Cerebellar nuclear complex (tissue), 1 donor: ENCODE measurements at places on chromosomes 3 and 15.

GRCh38 chr15:40102897-40103858 is 5.5 kb downstream of the BMF start:
- peak; percentile 64 for DNase-seq

DNA sequence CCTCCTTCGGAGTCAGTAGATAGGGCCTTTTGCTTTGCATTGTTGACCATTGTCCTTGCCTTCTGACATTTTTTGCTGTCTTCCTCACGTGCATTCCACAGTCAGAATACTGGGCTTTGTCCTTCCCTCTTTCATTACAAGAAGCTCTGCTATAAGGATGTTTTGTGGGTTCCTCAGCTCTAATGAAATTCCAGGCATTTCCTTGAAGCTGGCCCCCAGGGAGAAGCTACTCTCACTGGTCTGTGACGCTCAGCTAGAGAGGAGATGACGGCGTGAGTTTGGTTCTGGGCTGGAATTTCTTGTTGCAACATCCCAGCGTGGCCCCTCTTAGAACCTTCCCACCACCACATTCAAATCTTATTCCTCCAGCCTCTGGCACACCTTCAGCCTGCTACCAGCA is 210.2 kb downstream of the TJP1 start:
- DNase-seq, result no peak

DNA sequence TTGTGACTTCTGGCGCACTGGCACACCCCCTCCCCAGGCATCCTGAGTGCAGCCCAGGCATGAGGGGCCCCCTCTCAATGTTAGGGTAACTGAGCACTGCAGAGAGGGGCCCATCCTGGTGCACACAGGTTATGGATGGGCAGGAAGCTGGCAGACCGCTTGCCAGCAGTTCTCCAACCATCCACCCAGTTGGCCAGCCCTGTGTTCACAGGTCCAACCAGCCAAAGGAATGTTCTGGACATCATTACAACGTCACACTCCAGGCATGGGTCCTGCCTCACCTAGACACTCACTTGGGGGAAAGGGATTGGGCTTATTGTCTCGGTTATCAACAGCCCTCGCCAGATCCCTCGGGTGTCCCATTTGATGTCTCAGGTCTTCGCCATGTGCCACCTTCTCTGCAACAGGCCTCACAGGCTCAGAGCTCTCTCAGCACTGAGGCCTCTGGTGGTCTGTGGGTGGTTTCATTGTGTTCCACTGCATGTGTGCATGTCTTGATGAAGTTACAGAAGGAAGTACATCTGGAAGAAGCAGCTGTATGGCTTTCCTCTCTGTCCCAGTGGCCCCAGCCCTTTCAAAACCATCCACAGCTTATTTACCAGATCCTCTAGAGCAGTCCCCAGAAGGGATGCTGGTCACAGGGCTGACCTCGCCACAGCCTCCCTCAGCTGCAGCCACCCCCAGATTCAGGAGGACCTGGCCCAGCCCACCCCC is 23.7 kb downstream of the ADCY5 start:
- DNase-seq, result no peak

- no peak for DNase-seq
Observed at GRCh38 chr15:46732060-46732459, 985.2 kb upstream of the SEMA6D start.

GRCh38 chr3:153889905-153890334 is 231.3 kb upstream of the ARHGEF26 start:
- DNase-seq, result no peak

- DNase-seq, result no peak
Observed at GRCh38 chr3:85252686-85253085, 293.9 kb downstream of the CADM2 start.

GRCh38 chr3:52915294-52915693 is 17.9 kb upstream of the STIMATE start:
- no peak for DNase-seq

DNA sequence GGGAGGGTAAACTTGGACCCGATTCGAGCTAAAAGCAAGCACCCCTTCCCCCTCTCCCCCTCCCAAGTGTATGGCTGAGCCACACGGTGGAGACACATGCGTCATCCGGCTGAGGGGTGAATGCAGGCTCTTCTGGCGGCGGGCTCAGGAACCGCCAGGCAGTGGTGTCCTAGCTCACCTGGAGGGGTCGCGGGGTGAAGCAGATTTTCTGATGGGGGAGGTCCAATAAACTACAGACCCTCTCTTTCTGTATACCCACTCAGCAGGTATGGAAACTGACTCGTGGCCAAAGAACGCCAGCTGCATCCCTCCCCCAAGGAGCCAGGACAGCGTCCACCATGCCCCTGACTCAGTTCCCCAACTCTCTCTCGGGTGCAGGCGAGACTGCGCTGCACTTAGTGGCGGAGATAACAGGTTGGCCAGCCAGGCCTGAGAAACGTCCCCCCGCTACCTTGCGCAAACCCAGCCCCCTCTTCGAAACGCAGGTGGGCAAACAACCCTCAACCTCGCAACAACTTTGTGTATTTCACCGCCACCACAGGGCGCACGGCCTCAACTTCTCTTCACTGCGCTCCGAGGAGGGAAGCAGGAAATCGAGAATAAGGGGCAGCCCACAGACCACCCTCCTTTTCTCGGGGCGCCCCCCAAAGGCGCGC is 1.3 kb downstream of the MAGI1 start:
- no peak for DNase-seq

DNA sequence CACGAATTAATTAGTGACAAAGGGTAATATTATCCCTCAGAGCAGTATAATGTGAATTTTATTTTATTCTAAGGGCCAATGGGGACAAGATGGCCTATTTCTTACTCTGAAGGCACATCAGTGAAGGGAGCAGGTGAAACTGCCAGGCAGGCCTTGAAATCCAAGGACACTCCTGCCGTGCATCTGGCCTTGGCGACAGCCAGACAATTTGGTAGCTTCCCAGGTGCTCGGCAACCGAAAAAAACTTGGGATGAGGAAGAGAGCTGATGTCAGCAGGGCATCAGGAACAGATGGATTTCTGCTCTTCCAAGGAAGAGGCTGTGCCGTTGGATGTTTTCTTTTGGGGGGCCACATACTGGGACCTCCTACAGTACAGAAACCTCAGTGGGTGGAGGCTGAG is 83.2 kb upstream of the ADAMTSL3 start:
- peak; percentile 15 for DNase-seq
